ENCODE measurements at places on chromosomes 5 and 9. TPM values are rescaled to one million over a fixed set of nuclear protein-coding genes. Genes with fewer than 3 reads are reported as not detected.

CACFD1 gene
- polyA plus RNA-seq: 35.8 TPM

TNC gene
- polyA plus RNA-seq: 375 TPM

SMARCA2 gene
- polyA plus RNA-seq: 89.2 TPM

SMIM33 gene
- polyA plus RNA-seq: not detected

EXOSC3 gene
- polyA plus RNA-seq: 43.7 TPM

SHISAL2B gene
- not detected for polyA plus RNA-seq

FOXD4L3 gene
- polyA plus RNA-seq: not detected

RFESD gene
- polyA plus RNA-seq: 4.8 TPM

IFNA2 gene
- polyA plus RNA-seq: not detected

ANKRD34B gene
- 0.30 TPM for polyA plus RNA-seq

SECISBP2 gene
- 75.6 TPM for polyA plus RNA-seq

N4BP3 gene
- 3.7 TPM for polyA plus RNA-seq

EMB gene
- polyA plus RNA-seq: 5.2 TPM

DNA sequence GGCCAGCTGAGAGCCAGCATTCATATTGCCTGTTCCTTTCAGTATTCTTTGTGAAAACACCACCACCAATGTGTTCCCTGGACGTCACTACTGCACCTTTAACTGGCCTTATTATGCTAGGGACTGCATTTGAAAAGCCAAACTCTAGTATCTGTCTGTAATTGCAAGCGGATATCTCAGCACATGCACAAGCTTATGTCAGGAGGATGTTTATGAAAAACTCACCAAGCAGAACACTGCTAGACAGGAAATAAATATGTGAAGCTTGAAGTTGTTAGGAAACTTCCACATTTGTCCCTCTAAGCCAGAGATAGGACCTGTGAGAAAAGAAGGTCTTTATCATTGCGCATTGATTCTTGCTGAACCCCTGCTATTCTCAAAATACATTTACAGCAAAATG lies 135.4 kb upstream of the CCDC152 start:
- DNase-seq: no peak

GRCh38 chr5:133520991-133521706 lies 91.2 kb downstream of the FSTL4 start:
- DNase-seq: no peak

DNA sequence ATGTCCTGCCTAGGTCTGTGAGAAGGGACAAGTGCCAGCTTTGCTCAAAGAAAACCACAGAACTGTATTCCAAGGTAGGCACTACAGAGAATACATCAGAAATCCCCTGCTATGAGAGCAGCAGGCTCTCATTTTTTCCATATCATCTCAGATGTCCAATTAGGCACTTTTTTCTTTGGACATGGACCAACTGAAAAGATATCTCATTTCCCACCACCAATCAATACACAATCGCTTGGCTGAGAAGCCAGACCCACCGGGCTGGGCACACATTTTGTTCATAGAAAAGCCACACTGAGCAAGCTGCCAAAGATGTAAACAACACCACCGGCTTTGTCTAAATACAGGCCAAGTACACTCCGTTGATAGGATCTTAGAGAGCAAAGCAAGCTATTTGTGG lies 25.9 kb downstream of the STOM start:
- DNase-seq: no peak

GRCh38 chr5:157030692-157031091 lies 28.2 kb downstream of the HAVCR1 start:
- DNase-seq: no peak

GRCh38 chr9:131487001-131487400 lies 15.7 kb upstream of the POMT1 start:
- no peak for DNase-seq

DNA sequence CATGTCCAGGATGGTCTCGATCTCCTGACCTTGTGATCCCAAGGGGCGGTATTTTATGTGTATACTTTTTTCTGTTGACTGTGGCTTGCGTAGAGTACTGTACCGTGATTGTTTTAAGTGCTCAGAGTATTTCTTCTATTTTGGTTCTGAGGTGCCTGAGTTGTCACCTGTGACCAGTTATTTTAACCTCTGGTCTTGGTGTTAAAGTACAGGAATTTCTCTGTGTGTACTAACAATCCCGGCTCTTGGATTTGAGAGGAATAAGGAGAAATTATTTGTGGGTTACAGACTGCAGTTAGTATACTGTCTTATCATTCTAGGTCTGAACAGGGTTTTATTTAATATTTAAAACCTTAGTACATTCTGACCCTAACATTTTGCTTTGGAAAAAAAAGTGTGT lies 2.0 kb downstream of the ANKHD1 start:
- DNase-seq: no peak

DNA sequence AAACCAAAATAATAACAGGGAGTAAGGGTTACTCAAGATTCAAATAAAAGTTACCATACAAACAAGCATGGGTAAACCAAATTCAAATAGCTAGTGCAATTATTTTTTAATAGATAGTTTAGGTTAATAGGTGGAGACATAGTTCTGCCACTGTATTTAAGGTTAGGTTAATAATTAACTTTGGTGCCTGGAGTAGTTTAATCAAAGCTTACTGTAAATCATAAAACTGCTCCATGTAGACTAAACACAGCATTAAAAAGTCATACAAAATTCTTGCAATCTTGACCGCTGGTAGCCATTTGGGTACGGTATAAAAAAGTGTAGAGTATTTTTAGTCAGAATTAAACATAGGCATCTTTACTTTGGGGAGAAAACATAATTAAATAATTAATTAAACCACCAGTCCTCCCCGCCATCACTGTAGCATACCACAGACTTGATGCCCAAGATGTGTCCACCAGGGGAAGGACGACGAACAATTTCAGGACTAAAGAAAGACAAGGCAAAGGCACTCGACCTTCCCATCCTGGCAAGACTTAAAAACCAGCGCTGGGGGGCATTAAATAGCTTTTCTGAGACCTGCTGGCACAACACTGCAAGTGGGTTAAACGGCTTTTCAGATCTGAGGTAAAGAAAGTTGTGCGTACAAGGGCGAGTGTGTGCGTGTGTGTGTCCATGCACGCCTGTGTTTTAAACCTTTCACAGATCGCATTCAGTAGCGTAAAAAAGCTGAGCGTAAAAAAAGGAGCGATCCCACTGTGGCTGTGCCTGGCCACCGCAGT lies 2.9 kb downstream of the SEMA6A start:
- DNase-seq: peak; percentile 42

- no peak for DNase-seq
Measured at GRCh38 chr9:23538067-23538402, 288.0 kb downstream of the ELAVL2 start.

- no peak for DNase-seq
Measured at GRCh38 chr9:137511758-137512463, 38.3 kb downstream of the PNPLA7 start.

GRCh38 chr9:110081395-110081794 lies 126.6 kb downstream of the C9orf152 start:
- DNase-seq: no peak

GRCh38 chr9:12773562-12773961 lies 1.3 kb upstream of the LURAP1L start:
- no peak for DNase-seq

- DNase-seq: no peak
Measured at GRCh38 chr9:71637375-71637774, 130.9 kb downstream of the CEMIP2 start.

- DNase-seq: no peak
Measured at GRCh38 chr9:19451240-19452087, 42.7 kb downstream of the ACER2 start.

DNA sequence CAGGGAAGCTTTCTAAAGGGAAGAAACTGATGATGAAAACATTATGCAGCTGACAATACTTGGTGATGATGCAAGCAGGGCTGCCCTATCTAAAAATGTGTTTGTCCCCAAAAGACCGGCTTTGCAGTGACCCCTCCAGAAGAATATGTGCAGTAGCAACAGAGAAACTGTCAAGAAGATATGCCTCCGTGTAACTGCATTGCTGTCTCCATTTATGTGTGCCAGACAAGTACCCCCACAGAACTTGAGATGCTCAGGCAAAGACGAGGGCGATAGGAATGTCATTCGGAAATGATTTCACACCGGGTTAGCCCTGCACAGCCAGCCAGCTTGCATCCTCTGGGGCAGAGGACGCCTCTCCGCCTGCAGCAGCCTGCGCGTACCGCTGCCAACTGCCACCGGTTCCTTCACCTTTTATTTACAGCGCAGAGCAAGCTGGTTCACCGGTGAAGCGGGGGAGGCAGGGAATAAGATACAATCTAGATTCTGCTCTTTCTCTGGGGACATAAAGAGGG lies 2.0 kb downstream of the GABBR2 start:
- DNase-seq: no peak

- no peak for DNase-seq
Measured at GRCh38 chr9:120925535-120926396, 830 bp downstream of the TRAF1 start.

GRCh38 chr5:171415115-171415730 lies 4.2 kb upstream of the FGF18 start:
- DNase-seq: no peak

DNA sequence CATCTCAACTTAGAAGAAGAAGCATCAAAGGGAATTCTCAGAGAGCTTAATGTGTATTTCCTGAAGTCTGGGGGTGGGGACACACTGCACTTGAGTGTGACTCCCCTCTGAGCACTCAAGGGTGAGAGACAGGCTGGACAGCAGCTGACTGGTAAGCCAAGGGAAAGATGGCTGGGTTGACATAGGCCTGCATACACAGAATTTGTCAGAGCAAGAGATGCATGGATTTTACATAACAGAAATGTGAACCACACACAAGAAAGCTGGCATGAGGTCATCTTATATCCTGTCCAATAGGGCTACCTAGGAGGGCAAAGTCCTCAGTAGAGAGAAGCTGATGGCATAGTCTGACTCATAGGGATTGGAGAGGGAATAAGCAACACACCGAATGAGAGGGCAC lies 114.3 kb upstream of the EPB41L4A start:
- DNase-seq: no peak

- peak; percentile 24 for DNase-seq
Measured at GRCh38 chr9:101601904-101602765, 7.4 kb upstream of the PPP3R2 start.

Measured in renal cortex interstitium (tissue), 15 donors.